Activated naive CD4-positive, alpha-beta T cell treated with anti-CD3 and anti-CD28 coated beads for 36 hours (primary cell): ENCODE measurements at places on chromosomes 7 and 10. TPM values are rescaled to one million over a fixed set of nuclear protein-coding genes. Genes with fewer than 3 reads are reported as not detected.
A peak's percentile ranks its signal among the peaks of the same experiment; 100 is the strongest.

- H3K27me3 ChIP-seq: peaks cover 2% of the 10 kb centered on the region
- H3K27ac ChIP-seq: no peak overlapping the region
- H3K4me3 ChIP-seq: no peak overlapping the region
- H3K4me1 ChIP-seq: no peaks in the 10 kb centered on the region
Observed at GRCh38 chr7:68176974-68177373, 1180.3 kb downstream of the TYW1 start.

GRCh38 chr7:128812514-128813168 is 17.6 kb upstream of the FLNC start:
- no peak overlapping the region for H3K4me3 ChIP-seq
- no peak for DNase-seq
- H3K27ac ChIP-seq: no peak overlapping the region
- no peaks in the 10 kb centered on the region for H3K27me3 ChIP-seq
- H3K4me1 ChIP-seq: no peaks in the 10 kb centered on the region
- H3K36me3 ChIP-seq: no peaks in the 10 kb centered on the region

The SPDYE9 gene
- not detected for total RNA-seq

The SLC13A1 gene
- not detected for total RNA-seq

GRCh38 chr7:74306004-74306729 is 17.0 kb downstream of the CLIP2 start:
- no peak overlapping the region for H3K27ac ChIP-seq
- no peak overlapping the region for H3K4me3 ChIP-seq
- no peaks in the 10 kb centered on the region for H3K36me3 ChIP-seq
- no peak for DNase-seq
- H3K4me1 ChIP-seq: peaks cover 14% of the 10 kb centered on the region

DNA sequence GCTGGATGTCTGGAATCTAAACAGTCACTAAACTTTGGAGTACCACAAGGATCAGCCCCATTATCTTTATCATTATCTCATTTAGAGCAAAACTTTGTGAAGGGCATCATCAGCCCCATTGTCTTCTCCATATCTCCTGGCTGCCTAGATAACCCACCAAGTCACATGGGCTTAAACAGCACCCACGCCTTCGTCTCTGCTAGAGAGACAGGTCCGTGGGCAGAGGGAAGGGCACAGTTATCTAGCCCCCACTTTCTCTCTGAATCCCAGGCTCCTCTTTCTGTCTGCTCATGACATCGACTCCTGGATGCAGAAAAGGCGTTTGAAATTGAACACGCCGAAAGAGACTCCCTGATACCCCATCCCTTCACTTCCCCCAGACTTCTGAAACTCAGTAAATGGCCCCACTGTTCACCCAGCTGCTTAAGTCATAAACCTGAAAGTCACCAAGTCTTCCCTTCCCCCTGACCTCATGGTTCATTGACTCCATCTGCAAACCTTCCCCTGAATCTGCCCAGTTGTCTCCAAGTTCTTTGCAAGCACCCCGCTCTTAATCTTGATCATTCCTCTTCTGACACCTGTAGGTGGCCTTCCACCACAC is 20.9 kb upstream of the PARD3 start:
- H3K4me1 ChIP-seq: no peaks in the 10 kb centered on the region
- no peak overlapping the region for H3K4me3 ChIP-seq
- H3K27me3 ChIP-seq: no peaks in the 10 kb centered on the region
- no peak for DNase-seq
- no peaks in the 10 kb centered on the region for H3K36me3 ChIP-seq

GRCh38 chr10:110259317-110259716 is 45.4 kb downstream of the SMNDC1 start:
- peaks cover under 1% of the 10 kb centered on the region for H3K27me3 ChIP-seq
- peaks cover 13% of the 10 kb centered on the region for H3K36me3 ChIP-seq

The AGMO gene
- not detected for total RNA-seq

GRCh38 chr10:48805848-48806247 is 121.2 kb downstream of the WDFY4 start:
- no peak overlapping the region for H3K27ac ChIP-seq
- no peaks in the 10 kb centered on the region for H3K36me3 ChIP-seq
- DNase-seq: peak; percentile 35
- H3K4me3 ChIP-seq: no peak overlapping the region
- no peaks in the 10 kb centered on the region for H3K27me3 ChIP-seq

The CC2D2B gene
- total RNA-seq: not detected
